Lung (tissue), 17 donors: ENCODE measurements at places on chromosomes 12 and 14.

GRCh38 chr14:94157197-94157596 lies 16.9 kb upstream of the PPP4R4 start:
- DNase-seq: peak; percentile 55

DNA sequence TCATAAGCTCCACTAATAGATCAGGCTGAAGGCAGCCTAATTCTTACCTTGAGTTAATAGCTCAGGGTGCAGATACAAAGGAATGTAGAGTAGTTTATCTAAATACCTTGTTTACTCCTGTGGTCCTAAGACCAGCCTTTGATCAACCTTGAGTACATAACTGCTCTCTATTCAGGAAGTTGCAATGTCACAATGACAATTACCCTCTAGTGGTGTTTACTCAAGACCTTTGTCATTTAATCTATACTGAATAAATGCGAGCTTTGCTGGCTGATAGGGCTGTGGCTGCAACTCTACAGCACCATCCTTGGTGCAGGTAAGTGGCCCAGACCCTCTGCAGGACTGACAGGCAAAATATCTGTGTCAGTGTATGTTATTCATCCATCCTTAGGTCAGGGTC lies 282.7 kb downstream of the ATXN7L3B start:
- no peak for DNase-seq

DNA sequence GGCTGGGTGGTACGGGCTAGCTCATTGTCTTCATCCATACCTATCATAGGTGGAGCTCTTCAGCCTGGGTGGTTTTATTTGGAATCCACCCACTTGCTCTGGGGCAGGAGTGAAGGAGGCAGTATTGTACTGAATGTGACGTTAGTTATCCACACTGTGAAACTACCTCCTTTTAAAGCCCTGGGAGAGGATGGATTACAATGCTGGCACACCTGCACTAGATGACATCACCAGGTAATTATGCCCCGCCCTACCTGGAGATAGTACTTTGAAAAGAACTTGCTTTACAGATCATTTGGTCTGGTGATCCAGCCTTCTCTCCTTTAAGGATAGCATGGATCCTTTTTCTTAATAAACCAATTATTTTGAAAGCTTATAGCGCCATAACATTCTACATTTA lies 78.0 kb downstream of the B4GALNT3 start:
- no peak for DNase-seq

DNA sequence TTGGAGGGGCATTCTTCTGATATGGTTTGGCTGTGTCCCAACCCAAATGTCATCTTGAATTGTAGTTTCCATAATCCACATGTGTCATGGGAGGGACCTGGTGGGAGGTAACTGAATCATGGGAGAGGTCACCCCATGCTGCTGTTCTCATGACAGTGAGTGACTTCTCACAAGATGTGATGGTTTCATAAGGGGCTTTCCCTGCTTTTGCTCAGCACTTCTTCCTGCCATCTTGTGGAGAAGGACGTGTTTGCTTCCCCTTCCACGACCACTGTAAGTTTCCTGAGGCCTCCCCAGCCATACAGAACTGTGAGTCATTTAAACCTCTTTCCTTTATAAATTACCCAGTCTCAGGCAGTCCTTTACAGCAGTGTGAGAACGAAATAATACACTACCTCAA lies 382.4 kb downstream of the VRK1 start:
- no peak for DNase-seq

DNA sequence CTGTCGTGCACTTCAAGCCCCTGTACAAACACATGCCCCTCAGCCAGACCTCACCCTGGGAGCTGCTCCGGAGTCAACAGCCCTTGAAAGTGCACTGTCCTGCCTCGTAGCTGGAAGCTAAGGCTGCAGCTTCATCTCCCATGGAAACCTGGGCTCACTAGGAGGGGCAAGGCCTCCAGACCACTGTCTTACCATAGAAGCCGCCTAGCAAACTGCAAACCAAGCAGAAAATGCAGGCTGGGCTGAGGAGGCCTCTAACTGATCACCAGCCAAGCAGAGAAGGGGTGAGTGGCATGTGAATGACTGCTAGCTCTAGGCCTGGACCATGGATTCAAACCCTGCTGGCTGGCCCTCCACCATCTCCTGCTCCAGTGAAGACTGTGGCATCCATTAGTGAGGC lies 340.2 kb downstream of the CACNA1C start:
- no peak for DNase-seq

- DNase-seq: no peak
Measured at GRCh38 chr14:77872152-77872551, 72.2 kb downstream of the ADCK1 start.

- no peak for DNase-seq
Measured at GRCh38 chr12:95126736-95127135, 53.3 kb upstream of the NR2C1 start.

DNA sequence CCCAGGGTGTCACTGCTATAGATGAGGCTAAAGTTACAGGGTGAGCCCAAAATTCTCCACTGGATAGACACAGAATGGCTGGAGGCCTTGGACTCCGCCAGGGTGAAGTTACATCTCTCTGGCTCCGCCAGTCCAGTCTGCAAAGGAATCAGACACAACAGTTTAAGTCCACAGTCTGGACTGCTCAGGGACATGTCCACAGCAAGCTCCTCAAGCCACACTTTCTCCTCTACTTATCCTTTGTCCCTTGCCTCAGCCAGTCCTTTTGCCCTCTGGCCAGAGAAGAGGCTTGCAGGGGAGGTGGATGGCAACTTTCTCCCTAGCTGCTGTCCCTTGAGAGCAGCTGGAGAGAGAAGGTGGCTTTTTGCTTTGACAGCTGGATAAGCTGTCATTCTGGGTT lies 28.0 kb downstream of the PTPRB start:
- no peak for DNase-seq

DNA sequence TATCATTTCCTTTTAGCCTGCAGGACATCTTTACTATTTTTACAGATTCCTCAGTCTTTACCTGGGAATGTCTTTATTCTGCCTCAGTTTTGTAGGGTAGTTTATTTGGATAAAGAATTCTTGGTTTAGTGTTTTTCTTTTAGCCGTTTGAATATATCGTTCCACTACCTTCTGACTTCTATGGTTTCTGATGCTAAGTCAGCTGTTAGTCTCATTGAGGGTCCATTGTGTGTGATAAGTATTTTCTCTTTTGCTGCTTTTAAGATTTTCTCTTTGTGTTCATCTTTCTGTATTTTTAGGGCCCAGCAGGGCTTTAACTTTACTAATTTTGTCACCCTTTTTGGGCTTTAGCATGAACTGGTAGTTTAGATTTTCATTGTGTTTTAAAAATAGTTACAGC lies 113.5 kb downstream of the MNAT1 start:
- no peak for DNase-seq

- DNase-seq: peak; percentile 32
Measured at GRCh38 chr12:114221136-114221833, 184.7 kb downstream of the TBX5 start.

GRCh38 chr14:88552876-88553275 lies 1.9 kb downstream of the PTPN21 start:
- DNase-seq: no peak

- peak; percentile 60 for DNase-seq
Measured at GRCh38 chr12:56206452-56207166, 15.1 kb downstream of the RNF41 start.

- DNase-seq: peak; percentile 80
Measured at GRCh38 chr12:3148366-3149000, 71.3 kb downstream of the TSPAN9 start.

DNA sequence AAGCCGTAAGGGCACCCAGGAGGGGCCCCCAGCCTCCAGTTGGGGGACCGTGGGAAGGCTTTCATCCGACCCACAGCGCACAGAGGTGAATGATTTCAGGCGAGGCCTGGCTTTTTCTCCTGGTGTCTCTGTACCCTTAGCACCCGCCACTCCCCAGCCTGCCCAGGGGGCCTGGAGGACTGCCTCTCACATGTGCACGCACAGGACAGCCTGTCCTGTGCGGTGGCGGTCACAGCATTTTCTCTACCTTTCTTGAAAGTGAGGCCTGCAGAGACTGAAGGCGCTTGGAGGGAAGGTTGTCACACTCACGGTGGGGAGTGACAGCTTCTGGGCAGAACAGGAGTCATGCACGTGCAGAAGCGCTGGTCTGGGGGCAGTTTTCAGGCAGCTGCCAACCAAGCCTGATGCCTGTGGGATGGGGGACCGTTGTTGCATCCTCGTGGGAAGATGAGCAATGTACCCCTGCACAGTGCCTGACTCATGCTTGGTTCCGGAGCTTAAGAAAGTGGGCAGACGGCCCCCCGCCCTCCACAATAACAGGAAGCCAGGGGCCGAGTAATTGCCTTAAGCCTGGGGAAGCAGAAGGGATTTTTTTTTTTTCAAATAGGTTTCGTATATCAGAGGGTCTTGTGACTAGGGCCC lies 148.1 kb downstream of the TSPAN9 start:
- no peak for DNase-seq

DNA sequence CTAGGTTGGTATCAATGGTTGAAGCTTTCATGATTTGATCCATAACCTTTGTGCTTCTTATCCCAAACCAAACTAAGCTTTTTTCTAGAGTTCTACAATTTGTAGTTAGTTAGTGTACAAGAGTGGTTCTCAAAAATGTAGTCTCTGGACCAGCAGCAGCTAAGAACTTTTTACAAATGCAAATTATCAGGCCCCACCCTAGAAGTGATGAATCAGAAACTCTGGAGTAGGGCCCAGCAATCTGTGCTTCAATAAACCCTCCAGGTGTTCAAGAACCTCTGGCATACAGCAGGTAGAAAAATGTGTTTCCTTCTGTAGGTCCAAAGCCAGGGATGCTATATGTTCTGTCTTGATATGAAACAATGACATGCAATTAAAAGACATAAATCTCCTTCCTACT lies 26.1 kb upstream of the ACTR6 start:
- DNase-seq: no peak

DNA sequence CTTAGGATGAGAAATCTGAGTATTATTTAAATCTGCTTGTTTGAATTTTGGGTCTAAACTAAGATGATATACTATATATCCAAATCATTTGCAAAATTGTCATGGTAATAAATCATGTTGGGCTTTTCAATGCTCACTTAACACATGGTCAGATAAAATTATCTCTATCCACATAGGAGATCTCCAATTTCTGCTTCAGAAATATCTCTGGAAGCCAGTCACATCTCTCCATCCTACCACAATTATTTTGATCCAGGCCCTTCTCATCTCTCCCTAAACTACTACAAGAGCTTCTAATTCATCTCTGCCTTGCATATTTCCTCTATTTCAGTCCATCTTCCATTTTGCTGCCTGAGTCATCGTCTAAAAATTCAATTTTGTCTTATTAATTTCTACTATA lies 3.8 kb downstream of the DCN start:
- DNase-seq: no peak

GRCh38 chr14:54354096-54354495 lies 42.7 kb upstream of the CDKN3 start:
- no peak for DNase-seq

GRCh38 chr12:6292606-6293005 lies 17.9 kb upstream of the PLEKHG6 start:
- DNase-seq: no peak

DNA sequence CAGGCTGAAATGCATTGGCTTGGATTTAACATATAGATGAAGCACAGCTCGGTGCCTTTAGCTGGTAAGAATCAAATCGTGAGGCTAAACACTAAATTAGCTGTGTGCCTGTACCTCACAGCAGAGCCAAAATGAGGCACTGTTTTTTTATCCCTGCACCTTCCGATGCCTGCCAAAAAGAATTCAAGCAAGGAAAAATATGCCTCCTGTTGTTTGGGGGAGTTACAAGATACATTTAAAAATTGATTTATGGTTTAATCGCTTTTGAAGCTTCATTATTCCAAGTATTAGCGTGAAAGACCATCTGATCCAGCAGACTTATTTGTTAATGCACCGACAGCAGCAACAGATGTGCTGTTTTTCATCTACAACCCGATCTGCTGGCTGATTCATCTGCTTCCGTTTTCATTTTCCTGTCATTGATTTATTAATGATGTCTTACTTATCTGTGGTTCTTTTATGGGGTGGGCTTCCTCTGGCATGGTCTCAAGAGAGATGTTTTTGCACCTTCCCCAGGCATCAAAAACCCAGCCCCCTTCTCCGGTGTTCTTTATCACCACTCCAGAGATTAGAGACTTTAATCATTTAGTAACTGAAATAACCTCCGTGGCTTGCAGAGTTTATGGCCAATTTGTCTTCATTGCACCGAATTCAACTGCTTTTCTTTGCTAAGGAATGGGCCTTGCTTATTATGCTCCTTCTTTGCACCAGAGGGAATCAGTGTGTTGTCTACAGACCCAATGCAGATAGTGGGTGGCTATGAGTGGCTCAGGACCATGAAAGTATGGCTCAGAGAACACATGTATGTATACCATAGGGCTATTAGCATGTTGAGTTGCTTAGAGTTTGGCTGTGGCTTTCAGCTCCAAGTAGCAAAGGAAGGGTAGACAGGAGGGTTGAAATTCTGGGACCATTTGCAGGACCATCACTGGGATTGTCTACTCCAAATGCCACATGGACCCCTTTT lies 166.8 kb upstream of the TMEM260 start:
- no peak for DNase-seq

DNA sequence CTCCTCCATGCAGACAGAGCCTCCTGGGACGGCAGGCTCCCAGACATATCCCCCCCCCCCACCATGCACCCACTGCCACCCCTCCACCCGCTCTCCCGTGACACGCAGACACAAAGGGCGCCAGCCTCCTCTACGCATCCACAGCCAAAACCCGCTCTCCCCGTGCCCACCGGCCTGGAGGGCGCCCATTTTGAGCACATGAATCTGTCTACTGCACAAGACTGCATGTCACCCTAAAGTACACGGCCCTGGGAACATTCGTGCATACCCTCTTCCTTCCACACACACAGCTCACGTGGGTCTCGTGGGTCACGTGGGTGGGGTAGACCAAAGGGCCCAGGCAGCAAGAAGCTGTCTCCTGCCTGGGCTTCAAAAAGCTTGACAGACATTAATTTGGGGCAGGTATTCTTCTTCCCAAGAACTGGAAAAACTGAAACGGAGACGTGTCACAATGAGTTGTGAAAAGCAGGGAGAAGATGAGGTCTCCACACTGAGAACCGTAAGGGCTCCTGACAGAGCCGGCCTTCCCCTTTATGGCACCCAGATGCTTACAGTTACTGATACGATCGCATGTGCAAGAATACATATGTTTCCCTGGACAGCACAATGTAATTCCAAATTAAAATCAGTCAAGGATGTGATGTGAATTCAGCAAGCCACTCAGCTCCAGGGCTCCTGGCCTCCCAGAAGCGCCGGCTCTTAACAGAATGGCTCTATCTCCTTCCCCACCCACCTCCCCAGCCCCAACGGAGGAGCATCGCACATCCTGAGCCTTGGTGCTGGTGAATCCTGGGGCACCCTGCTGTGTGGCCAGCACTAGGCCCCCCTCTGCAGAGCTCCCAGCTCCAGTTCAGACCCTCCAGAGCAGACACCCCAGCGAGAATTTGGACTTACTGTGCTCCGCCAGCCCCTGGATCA lies 1.9 kb downstream of the TGFB3 start:
- DNase-seq: peak; percentile 36

DNA sequence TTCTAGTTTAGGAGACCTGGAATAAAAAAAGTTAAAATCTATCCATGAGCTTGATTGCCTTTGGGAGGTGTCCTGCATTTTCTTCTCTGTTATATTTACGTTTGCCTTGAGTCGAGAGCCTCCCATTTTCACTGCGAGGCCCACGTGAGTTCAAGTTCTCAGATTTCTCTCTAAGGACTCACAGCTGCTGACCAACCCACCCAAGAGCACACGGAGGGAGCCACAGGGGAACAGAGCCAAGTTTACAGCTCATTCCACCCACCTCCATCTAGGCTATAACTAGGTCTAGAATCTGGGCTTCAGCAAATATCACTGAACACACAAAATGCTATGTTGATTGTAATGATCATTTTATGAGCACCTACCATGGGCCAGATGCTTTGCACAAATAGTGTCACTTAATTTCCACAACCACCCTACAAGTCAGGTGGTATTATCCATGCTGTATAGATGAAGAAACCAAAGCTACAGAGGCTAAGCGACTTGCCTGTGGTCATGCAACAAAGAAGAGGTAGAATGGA lies 16.7 kb downstream of the ALDH1L2 start:
- DNase-seq: no peak
